Amniotic stem cell (primary cell): ENCODE measurements at places on chromosomes 1 and 21.

DNA sequence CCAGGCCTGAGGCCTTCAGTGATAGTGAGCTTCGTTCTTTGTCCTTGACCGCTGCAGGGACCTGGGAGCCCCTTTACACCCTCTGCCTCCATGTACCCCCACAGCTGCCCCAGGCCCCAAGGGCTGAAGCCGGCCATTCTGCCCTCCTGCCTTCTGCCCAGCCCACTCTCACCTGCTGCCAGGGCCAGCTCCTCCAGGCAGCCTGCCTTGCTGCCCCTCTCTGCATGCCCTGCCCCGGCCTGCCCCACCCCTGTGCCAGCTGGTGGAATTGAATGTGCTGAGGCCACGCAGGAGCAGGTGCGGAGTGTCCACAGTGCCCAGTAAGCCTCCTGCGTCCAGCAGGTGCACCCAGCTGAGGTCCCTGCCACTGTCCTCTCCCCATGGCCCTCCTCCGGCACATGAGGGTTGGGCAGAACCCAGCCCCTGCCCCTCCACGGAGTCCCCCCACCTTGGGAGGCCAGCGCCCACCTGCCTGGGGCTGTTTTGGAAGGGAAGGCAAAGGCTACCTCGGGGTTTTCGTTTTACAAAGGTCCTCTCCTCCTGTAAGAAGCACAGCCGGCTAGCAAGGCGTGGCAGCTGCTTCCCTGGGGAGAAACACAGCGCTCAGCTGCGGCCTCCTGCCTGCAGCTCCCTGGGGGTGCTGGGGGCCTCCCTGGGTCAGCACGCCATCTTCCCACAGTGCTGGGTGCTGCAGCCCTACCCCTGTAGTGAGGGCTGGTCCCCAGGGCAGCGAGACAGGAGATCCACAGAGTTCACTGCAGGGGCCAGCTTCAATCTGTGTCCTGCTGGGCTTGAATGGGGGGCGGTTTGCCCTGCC lies 21.0 kb downstream of the MMEL1 start:
- no peak for DNase-seq

DNA sequence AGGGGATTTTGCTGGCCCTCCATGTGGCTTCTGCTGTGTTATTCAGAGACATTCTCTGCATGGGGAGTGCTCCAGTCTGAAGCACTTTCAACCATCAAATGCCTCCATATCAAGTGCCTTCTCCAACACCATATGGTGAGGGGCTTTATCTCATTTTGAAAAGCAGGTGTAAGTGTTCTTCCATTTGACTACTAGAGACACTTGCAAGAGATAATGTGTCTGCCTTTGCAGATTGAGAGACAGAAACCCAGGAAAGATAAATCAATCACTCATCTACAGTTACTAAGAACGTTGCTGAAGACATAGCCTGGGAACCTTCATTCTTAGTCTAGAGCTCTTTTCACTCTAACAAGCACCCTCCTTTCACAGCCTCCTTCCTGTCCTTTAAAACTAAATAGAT lies 29.5 kb upstream of the REG4 start:
- DNase-seq = no peak

DNA sequence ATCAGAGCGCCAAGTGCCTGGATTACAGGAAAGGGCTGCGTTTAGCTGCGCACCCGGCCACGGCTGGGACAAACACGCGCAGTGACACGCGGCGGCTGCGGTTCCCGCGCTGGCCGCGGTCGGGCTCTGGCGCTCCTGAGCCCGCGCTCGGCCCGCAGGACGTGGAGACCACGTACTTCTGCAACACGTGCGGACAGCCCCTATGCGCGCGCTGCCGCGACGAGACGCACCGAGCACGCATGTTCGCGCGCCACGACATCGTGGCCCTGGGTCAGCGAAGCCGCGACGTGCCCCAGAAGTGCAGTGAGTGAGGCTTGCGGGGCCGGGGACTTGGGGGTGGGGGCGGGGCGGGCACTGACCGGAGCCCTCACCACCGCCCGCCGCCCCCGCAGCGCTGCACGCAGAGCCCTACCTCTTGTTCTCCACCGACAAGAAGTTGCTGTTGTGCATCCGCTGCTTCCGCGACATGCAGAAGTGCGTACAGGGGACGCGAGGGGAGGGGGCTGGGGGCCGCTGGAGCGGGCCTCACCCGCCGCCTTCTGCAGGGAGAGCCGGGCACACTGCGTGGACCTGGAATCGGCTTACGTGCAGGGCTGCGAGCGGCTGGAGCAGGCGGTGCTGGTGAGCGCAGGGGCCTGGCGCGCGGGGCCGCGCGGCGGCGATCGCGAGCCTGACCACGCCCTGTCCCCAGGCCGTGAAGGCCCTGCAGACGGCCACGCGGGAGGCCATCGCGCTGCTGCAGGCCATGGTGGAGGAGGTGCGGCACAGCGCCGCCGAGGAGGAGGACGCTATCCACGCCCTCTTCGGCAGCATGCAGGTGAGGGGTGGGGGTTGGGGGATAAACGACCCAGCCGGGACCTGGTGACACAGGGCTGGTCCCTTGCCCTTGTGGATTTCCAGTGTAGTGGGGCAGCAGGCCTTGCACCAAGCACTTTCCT lies 3.1 kb downstream of the RNF207 start:
- no peak for DNase-seq

DNA sequence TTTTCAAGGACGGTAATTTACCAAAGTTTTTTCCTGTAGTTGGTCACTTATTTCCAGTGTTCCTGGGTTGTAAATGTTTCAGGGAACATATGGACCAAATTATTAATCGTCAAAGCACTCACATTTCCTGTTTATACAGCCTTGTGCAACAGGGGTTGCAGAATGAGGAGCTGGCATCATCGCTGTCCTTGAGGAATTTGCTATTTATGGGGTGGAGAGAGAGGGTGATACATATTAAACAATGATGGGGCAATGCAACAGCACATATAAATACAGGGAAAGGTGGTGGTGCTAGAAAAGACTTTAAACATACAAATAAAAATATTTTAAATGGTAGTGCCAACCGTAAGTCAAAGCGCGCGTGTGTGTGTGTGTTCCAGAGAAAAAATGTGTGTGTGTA lies 369.8 kb downstream of the NPHP4 start:
- DNase-seq = no peak

- DNase-seq = no peak
Observed at GRCh38 chr1:154866257-154867063, 3.6 kb downstream of the KCNN3 start.

GRCh38 chr1:11027316-11027715 lies 14.9 kb downstream of the TARDBP start:
- DNase-seq = no peak

DNA sequence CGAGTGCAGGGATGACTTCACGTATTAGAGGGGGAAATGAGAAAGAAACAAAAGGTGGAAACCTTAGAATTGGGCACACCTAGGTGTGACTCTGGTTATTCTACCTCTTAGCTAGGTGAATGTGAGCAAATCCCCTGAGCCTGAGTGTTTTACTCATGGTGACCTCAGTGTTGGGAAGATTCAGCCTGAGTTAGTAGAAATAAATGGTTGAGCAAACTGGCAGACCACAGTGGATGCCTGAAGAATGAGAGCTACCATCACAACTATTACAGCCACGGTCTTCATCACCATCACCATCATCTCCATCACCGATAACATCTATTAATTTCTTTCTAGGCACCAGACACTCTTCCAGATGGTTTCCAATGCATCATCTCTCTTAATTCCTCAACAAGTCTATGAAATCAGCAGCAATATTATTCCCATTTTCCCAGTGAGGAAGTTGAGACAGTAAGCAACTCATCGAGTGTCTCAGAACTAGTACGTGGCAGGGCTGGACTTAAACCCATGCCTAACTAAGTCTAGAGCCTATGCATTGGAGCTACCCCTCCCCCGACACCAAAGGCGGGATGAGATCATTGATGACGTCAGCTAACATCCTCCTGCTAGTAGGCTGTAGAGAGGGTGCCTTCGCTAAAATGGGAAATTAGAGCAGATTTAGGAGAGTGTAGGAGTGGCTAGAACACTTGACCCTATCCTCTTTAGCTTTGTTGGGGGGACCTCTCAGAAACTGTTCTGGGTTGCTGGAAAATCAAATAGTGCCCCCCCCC lies 7.9 kb upstream of the KAZN start:
- DNase-seq = no peak

- DNase-seq = no peak
Observed at GRCh38 chr1:162068301-162068700, 1.2 kb upstream of the NOS1AP start.

GRCh38 chr1:23102289-23102688 lies 66.4 kb downstream of the LUZP1 start:
- DNase-seq = no peak

DNA sequence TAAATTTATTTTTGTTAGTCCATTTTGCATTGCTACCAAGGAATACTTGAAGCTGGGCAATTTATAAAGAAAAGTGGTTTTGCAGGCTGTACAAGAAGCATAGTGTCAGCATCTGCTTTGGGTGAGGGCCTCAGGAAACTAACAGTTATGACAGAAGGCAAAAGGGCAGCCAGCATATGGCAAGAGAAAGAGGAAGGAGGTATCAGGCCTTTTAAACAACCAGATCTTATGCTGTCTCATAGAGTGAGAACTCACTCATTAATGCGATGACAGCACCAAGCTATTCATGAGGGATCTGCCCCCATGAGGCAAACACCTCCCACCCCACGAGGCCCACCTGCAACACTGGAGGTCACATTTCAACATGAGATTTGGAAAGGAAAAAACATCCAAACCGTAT lies 898.4 kb downstream of the KCNT2 start:
- DNase-seq = no peak

- peak; percentile 54 for DNase-seq
Observed at GRCh38 chr1:231240883-231241735, at the start of gene GNPAT. Gene GNPAT (plus strand): TSS chr1:231241212. CDS start chr1:231241379, 167 bp downstream.

- DNase-seq = no peak
Observed at GRCh38 chr1:214012418-214012817, 24.6 kb downstream of the PROX1 start.

DNA sequence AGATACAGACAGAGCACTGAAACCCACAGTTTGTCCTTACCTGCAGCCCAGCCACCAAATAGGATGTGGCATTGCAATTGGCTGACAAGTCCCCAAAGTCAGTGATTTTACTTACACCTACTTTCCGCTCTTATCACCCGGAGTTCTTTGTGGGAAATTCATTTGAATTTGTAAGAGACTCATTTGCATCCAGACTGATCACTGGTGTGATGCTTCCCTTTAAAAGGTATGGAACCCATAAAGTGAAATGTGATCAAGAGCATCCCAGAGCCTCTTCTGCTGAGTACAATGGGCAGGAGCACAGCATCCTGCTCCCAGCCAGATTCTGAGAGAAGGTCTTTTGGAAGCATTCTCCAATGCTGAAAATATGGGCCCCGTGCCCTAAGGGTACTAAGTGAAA lies 161.4 kb downstream of the DAB1 start:
- DNase-seq = no peak
